ENCODE measurements at places on chromosomes 11 and 22. TPM values are rescaled to one million over a fixed set of nuclear protein-coding genes. Genes with fewer than 3 reads are reported as not detected.

The JAM3 gene
- 94.9 TPM for total RNA-seq

The ADAMTS8 gene
- 8.7 TPM for total RNA-seq

The EHF gene
- 0.75 TPM for total RNA-seq

GRCh38 chr11:62547691-62548281 lies 1.2 kb upstream of the AHNAK start:
- peak; percentile 55 for DNase-seq

GRCh38 chr11:16981651-16982194 lies 32.5 kb downstream of the PLEKHA7 start:
- DNase-seq = no peak

DNA sequence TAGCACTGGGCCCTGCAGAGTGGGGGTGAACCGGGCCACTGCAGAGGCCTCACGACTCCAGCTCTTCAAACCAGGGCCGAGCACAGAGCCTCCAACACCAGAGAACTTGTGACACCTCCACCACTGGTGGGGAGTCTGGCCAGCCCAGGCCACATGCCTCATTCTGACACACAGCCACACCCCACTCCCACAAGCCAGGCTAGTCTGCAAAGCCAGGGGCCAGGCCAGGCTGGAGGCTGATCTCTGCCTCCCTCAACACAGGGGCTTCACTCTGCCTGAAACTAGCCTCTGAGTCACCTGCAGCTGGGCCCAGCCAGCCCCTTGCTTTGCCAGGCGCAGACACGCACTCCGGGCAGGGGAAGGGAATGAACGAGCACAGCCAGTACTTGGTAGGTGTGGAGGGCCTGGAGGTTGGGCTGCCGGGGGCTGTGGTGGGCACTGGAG lies 102.9 kb downstream of the MED15 start:
- no peak for DNase-seq

GRCh38 chr11:110430267-110431050 lies 711 bp downstream of the FDX1 start:
- peak; percentile 65 for DNase-seq

- DNase-seq = peak; percentile 87
Observed at GRCh38 chr11:69644071-69644961, 3.4 kb downstream of the CCND1 start.

- no peak for DNase-seq
Observed at GRCh38 chr22:29014773-29015172, 46.9 kb downstream of the C22orf31 start.

Data from aorta (tissue), 5 donors.